ENCODE measurements at places on chromosomes 2 and 18.

DNA sequence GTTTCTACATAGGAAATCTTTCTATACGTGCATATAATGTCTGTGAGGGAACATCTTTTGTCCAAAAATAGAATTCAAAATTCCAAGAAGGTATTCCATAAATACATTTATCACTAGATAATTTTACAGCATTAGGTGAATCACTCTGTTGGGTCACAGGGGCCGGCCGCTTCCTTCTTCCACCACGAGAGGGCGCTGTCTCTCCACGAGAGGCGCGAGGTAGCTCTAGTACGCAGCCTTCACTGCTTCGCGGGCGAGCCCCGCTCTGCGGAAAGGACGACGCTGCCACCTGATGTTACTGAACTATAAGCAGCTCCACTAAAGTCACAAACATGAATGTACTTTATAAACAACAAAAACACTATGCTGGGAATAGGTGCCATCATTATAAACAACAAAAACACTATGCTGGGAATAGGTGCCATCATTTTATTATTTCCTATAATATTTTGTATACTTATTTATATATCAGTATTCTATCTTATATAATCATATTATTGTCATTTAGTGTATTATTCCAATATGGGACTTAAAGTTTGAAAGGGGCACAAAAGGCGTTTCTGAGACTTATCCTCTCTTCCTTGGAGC lies 69.4 kb upstream of the REV1 start:
- peak; percentile 90 for DNase-seq

GRCh38 chr2:4762951-4763376 lies 929.2 kb upstream of the SOX11 start:
- no peak for DNase-seq

GRCh38 chr2:69062307-69062962 lies 49.5 kb downstream of the ANTXR1 start:
- DNase-seq = no peak

DNA sequence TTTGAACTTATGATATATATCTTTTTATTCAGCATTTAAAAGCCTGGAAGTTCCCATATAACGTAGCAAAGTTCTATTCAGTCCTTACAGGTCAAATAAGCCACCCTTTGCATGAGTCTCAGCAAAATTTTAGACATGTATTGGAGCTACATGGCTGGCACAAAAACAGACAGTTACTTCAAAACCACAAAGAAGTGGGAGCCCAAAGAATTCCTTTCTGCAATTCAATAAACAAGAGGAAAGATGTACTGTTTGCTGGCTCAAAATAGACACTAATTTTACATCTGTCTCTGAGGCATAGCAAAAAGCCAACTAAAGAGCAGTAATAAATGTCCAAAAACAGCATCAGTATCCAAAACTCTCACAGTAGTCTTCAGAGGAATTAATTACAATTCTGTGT lies 87.0 kb downstream of the ZEB2 start:
- no peak for DNase-seq

GRCh38 chr2:24702800-24703199 lies 90.4 kb downstream of the PTRHD1 start:
- no peak for DNase-seq

- DNase-seq = peak; percentile 12
These were observed 62.1 kb upstream of the NPAS2 start for GRCh38 chr2:100757621-100758394.

- no peak for DNase-seq
These were observed 46.5 kb downstream of the KCNIP3 start for GRCh38 chr2:95343429-95344214.

- DNase-seq = no peak
These were observed 74.4 kb downstream of the PLCL1 start for GRCh38 chr2:197878792-197879191.

GRCh38 chr2:173511357-173511756 lies 156.7 kb downstream of the CDCA7 start:
- DNase-seq = no peak

DNA sequence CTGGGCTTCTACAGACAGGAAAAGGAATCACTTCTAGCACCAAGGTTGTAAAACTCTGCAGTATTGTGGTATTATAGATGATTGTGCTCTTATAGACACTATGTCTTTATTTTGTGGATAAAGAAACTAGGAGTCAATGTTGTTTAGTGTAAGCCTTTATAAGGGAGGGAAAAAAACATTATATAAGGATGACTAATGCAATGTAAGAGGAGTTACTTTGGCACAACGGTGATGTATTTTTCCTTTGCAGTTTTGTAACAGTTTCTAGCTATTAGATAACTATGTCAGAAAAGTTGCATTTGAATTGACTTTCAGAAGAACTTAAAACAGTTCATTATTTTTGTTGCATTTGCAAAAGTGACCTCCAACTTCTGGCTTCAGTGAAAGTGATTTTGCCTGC lies 545.4 kb downstream of the CCDC85A start:
- DNase-seq = no peak

- no peak for DNase-seq
These were observed 31.5 kb downstream of the FBXO48 start for GRCh38 chr2:68435615-68436014.

GRCh38 chr2:41933585-41934320 lies 114.1 kb upstream of the PKDCC start:
- no peak for DNase-seq

- DNase-seq = no peak
These were observed 307.3 kb downstream of the GBX2 start for GRCh38 chr2:235860871-235861270.

DNA sequence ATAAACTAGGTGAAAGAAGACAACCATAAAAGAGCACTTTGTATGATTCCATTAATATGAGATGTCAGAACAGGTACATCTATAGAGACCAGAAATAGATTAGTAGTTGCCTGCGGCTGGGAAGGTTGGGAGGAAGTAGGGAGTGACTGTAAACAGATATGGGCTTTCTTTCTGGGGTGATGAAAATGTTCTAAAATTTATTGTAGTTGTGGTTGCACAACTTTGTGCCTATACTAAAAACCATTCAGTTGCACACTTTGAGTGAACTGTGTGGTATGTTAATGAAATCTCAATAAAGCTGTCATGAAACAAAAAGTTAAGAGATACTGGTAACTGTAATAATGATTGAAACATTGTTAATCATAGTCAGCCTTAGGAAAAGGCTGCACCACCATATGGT lies 152.7 kb upstream of the ALPP start:
- no peak for DNase-seq

DNA sequence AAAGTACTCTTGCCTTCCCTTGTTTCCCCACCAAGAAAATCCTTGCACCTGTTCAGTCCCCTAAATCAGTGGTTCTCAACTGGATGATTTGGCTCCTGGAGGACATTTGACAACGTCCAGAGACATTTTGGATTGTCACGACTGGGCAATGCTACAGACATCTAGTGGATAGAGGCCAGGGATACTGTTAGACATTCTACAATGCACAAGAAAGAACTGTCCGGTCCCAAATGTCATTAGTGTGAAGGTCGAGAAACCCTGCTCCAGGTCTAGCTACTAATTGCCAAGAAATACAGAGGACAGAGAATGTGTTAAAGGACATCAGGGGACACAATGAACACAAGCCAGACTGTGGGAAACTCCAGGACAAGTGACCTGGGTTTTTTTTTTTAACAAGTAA lies 60.0 kb downstream of the LRP2 start:
- DNase-seq = no peak

DNA sequence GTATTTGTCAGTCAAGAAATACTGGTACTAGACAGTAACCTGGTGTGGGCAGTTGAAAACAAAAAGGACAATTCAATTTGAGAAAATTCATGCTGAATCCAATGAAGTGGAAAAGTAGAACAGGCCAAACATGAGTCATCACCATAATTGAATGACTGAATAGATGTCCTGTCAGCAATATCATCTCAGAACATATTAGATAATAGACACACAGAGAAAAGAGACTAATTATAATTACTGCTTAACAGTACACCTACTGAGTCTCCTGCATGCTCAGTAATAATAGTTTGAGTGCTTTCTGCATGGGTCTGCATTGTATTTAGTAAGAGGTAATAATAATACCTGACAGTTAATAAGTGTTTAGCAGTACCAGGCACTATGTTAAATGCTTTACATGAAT lies 138.6 kb upstream of the ZC3H15 start:
- no peak for DNase-seq

DNA sequence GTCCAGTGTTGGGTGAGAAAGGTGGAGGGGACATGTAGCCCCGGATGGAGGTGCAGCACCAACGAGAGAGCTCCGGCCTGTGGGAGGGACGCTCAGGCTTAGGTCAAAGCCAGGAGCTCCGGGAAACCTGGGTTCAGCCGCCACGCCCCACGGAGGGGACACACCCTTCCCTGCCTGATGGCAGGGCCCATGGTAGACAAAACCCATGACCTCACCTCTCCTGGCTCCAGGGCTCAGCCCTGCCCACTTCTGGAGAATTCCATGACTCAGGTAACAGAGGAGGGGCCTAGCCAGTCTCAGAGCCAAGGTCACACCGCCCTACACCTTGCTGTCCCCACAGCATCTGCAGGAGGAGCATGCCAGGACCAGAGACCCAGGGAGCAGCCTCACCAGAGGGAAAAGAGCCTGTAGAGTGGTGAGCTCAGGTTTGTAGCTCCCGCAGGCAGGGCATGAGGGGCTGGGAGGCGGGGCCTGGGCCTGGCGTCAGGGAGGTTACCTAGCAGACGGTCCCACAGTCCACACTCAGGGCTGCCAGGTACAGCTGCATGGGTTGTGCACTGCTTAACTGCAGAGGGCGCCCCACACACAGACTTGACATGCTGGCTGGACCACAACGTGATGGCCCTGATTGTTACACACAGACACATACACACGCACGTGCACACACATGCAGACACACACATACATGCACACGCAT lies 70.8 kb upstream of the SMAD7 start:
- peak; percentile 91 for DNase-seq

GRCh38 chr2:70523996-70524965 lies 29.3 kb downstream of the TGFA start:
- peak; percentile 65 for DNase-seq

- DNase-seq = no peak
These were observed 18.7 kb downstream of the IGFBP5 start for GRCh38 chr2:216676630-216677029.

DNA sequence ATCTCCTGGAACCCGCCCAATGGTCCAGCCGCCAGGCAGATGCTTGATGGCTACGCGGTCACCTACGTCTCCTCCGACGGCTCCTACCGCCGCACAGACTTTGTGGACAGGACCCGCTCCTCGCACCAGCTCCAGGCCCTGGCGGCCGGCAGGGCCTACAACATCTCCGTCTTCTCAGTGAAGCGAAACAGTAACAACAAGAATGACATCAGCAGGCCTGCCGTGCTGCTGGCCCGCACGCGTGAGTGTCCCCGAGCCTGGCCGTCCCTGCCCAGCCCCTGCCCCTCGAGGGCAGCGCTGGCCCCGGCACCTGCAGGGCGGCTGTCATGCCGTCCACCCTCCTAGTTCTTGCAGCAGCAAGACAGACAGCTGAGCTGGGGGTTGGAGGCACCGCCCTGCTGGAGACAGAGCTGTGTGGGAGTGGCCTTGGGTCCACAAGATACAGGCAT lies 36.7 kb downstream of the MTERF4 start:
- DNase-seq = no peak

DNA sequence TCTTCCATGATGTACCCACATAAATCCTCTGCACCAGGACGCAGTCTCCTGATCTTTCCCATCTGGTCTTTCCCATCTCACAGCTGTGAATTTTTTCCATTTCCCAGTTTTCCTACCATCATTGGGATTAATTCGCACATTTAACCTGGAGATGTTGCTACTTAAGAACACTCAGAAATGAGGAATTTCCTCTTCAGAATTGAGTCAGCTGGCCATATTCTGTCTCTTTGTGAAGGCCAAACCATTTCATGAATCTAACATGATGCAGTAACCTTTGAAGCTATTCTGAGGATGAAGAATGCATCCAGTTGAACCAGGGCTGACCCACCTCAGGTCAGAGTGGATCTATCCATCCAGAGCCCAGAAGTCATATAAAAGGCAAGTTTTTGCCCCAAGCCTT lies 326.8 kb downstream of the SETBP1 start:
- no peak for DNase-seq
